Fibroblast of skin of scalp (primary cell): ENCODE measurements at places on chromosomes 16 and 17.
A peak's percentile ranks its signal among the peaks of the same experiment; 100 is the strongest.

- DNase-seq = no peak
Observed at GRCh38 chr16:2362218-2362617, 21.7 kb upstream of the ABCA3 start.

GRCh38 chr17:8719291-8720246, 25.1 kb downstream of the CCDC42 start:
- DNase-seq = no peak

- peak; percentile 82 for DNase-seq
Observed at GRCh38 chr17:48718227-48718760, 4.0 kb downstream of the PRAC1 start.

DNA sequence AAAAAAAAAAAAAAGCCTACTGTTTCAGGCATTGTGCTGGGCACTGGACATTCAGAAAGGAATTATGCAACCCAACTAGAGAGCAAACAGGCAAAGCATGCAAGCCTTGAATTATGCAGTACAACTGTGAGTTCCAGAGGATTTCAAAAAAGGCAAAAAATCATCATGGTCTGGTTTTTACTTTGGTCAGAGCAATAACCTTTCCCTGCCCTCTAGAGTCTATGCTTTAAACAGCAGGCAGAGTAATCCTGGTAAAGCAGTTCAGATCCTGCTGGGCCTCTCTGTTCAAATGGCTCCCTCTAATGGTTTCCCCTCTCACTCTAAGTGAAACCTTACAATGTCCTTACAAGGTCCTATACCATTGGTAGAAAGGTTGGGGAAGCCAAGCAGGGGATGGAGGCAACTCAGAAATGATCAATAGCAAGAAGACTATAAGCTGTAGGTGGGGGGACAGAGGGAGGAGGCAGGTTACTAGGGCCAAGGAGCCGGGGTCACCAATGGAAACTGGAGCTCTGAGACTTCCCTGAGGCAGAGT, 4.6 kb upstream of the TAF15 start:
- DNase-seq = peak; percentile 91

GRCh38 chr17:79832218-79833109, 6.8 kb downstream of the CBX4 start:
- DNase-seq = no peak

- peak; percentile 79 for DNase-seq
Observed at GRCh38 chr17:66165537-66166123, 26.3 kb downstream of the CEP112 start.

GRCh38 chr16:24700549-24701392, 28.7 kb upstream of the TNRC6A start:
- peak; percentile 99 for DNase-seq

GRCh38 chr17:35773129-35773528, 12.4 kb downstream of the C17orf50 start:
- DNase-seq = no peak
